ENCODE measurements at places on chromosomes 6 and 20.

- no peak for DNase-seq
Observed at GRCh38 chr20:47574616-47575364, 73.1 kb downstream of the NCOA3 start.

DNA sequence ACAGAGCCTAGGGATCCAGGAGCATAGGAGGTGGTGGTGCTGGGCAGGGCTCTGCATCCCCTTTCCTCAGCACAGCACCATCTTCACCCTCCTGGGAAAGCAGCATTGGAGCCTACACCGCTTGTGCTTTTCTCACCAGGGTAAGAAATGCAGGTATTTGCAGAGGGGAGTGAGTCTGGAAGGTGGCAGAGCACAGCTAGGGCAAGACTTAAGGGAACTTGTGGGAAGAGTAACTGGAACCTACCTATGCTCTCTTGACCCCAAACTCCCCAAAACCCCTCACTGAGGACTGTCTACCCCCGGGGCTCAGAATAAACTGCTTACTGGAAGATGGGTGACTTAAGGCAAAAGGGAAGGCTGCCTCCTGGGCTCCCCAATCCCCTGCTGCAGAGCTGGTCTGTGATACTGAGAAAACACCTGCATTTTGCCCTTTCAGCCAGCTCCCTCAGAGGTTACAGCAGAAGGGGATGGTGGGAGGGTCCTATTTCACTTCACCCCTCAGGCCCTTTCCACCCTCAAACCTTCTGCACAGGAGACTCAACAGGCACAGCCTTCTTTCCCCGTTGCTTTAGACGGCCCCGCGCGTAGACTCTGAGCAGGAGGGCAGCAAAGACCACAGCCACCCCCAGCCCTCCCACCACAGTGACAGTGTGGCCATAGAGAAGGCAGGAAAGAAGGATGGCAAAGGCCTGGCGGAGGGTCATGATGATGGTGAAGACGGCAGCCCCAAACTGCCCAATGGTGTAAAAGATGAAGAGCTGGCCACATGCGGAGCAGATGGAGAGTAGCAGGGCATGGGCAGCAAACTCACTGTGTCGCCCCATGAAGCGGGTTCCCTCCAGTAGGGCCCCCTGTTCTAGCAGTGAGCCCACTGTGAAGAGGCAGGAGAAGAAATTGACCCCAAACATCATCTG, 2.9 kb downstream of the SLC35B2 start:
- no peak for DNase-seq

DNA sequence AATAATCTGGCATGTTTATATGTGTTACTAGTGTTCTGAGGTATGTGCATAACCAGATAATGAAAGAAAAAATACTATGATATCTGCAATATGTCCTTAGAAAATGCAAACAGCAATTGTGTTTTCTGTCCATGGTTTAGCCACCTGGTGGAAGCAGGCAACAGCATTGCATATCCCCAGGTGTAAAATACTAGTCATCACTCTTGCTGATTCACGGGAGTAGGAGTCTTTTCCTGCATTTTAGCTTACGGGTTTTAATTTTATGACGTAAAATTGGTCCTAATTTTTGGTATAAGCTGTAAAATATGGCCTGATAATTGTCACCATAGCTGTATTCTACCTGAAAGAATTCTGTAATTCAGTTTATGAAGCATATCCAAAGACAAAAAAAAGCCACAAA, 2.5 kb downstream of the RNF182 start:
- DNase-seq: no peak

DNA sequence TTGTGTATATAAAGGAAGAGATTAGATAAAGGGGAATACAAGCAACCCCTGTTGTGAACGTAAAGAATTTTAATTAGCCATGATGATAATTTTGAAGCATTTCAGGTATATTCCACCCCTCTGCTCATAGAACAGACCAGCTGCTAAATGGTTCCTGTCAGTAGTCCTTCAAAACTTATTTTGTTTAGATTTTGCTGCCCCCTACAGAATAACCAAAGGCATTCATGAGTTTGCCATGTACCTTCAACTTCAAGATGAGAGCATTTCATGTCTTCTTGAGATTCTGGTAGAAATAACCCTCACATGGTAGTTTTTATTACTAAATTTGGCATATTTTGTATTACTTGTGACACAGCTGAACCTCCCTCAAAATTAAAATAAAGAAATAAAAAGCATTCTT, 1586.7 kb downstream of the HACE1 start:
- DNase-seq: no peak

DNA sequence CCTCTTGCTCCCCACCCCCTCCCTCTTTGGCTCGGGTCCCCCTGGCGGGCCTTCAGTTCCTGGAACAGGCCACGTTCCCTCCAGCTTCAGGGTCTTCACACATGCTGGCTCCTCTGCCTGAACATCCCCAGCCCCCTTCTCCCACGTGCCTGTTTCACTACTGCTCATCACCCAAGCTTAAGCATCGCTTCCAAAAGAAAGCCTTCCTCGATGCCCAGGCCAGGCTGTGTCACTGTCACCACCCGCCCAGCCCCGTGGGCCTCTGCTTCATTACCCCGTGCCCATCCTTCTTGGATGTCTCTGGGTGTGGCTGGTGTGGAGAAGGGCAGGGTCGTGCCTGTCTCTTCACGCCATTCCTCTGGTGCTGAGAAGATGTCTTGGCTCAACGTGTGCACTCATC, 2.8 kb downstream of the DLGAP4 start:
- DNase-seq: no peak

DNA sequence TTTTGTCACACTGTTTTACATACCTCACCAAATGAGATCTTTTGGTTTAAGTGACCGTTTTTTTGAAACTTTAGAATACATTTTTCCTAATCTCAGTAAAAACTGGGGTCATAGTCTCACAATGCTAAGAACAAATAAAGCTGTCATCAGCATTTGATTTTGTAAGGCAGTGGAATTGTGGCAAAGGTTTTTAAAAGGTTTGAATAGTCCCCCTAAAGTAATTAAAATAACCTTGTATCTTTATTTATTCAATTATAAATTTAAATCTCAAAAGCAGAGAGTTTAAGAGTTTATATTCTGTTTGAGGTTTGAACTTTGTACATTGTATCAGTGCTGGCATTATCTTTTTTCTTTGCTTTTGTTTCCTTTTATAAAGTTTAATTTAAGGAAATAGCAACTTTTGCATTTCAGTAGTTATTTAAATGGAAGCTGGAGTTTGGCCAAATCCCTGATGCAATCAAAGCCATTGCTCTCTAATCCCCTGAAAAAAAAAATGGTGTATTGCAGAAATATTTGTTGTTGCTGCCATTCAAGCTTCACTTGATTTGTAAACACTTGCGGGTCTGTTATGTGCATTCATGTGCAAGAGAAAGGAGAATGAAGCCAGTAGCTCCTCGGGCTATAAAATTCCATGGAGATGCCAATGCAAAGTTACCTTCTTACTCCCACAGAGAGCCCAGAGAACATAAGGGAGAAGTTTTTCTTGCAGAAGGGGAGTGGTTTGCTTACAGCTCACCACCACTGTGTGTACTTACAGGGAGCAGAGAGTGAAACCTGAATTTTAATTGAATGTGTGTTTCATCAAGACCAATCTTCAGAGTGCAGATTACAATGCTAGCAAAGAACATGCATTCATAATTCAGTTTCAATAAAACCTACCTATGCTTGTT, 391.8 kb downstream of the ARHGAP18 start:
- no peak for DNase-seq

DNA sequence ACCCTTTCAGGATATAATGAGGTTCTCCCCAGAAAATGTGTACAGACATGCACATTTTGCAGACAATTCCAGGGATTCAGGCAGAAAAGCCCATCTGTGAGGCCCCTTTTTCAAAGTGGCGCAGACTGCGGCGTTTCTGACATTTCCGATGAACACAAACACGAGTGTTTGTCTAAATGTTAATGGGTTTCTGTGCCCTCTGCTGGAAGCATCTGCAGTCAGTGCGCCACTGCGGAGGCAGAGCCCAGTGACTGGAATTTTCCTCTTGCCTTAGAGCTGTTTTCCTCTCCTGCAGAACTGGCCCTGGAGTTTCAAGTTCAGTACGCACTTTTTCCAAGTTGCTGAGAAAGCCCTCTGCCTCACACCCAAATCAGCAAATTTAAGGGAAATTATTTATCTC, 15.3 kb downstream of the ANKRD60 start:
- DNase-seq: no peak

DNA sequence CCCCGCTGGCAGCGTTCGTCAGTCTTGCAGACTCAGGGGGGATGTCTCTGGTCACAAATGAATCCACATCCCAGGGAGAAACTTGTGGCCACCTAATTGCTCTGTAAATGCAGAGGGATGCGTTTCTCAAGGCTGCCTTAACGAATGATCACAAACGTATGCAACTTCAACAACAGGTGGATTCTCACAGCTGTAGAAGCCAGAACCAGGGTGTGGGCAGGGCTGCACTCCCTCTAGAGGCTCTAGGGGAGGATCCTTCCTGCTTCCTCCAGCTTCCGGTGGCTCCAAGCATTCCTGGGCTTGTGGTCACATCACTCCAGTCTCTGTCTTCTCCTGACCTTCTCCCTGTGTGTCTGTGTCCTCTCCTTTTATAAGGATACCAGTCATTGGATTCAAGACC, 3.3 kb upstream of the TAF4 start:
- DNase-seq: no peak

- DNase-seq: no peak
Observed at GRCh38 chr20:64102647-64103354, 4.6 kb downstream of the NPBWR2 start.

GRCh38 chr6:72287801-72288200, 334.1 kb upstream of the KCNQ5 start:
- no peak for DNase-seq

DNA sequence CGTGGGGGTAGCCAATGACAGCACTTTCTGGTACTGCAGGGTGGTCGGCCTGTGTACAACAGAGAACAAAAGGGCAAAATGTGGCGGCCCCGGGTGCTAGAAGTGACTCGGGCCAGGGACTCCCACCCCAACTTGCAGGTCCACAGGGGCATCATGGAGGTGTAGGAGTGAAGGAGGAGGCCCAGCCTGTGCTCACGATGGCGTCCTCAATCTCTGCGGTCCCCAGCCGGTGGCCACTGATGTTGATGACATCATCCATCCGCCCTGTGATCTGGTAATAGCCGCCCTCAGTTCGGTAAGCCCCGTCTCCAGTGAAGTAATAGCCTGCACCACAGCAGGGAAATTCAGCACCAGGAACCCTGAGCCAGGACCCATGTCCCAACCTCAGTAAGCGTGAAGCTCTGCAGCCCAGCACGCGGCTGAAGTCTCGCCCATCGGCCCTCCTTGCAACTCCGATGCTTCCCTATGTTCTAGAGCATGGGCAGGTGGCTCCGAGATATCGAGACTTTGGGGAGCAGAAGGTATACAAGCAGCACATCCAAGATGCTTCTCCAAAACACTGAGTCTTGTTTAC, 20.2 kb upstream of the APMAP start:
- no peak for DNase-seq

- no peak for DNase-seq
Observed at GRCh38 chr6:35491558-35492257, 5.2 kb downstream of the TEAD3 start.

DNA sequence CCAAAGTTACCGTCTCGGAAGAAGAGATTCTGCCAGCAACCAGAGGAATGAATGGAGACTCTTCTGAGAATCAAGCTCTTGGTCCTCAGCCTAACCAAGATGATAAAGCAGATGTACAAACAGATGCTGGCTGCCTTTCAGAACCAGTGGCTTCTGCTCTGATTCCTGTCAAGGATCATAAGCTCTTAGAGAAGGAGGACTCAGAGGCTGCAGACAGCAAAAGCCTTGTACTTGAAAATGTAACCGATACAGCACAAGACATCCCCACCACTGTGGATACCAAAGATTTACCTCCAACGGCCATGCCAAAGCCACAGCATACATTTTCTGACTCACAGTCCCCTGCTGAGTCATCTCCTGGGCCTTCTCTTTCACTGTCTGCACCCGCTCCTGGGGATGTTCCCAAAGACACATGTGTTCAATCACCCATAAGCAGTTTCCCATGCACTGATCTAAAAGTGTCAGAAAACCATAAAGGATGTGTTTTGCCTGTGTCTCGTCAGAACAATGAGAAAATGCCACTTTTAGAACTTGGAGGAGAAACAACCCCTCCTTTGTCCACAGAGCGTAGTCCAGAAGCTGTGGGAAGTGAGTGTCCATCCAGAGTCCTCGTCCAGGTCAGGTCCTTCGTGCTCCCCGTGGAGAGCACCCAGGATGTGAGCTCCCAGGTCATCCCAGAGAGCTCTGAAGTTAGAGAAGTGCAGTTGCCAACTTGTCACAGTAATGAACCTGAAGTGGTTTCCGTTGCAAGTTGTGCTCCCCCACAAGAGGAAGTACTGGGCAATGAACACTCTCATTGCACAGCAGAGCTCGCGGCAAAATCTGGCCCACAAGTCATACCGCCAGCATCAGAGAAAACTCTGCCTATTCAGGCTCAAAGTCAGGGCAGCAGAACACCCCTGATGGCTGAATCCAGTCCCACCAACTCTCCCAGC, 109.6 kb downstream of the RTN4IP1 start:
- peak; percentile 60 for DNase-seq

DNA sequence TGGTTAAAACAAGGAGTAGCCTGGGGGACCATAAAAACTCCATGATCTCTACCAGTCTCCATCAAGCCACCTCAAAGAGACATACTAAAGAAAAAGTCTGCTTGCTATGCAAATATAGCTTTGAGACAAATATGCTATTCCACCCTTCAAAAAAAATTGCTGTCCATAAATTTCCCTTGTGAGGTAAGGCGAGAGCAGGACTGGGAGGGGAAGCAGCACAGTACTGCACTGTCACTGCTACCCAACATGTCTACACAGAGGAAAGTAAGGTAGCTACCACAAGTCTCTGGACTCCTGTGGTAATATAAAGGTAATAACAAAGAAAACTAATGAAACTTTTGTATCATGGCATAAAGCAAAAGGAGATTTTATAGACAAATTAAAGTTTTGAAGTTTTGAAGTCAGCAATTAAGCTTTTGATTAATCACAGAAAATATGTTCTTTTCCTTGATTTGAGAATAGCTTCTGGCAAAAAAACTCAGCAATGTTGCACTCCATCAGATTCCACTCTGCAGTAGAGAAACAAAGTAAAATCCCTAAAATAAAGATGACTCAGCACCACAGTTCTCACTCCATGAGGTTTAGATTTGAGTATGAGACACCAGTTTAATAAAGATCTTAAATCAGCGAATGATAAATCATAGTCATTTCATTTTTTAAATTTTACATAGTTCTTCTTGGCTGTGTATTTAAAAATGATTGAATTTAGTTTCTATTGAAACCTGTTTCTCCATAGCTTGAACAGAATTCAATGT, 602.4 kb downstream of the COL12A1 start:
- no peak for DNase-seq

DNA sequence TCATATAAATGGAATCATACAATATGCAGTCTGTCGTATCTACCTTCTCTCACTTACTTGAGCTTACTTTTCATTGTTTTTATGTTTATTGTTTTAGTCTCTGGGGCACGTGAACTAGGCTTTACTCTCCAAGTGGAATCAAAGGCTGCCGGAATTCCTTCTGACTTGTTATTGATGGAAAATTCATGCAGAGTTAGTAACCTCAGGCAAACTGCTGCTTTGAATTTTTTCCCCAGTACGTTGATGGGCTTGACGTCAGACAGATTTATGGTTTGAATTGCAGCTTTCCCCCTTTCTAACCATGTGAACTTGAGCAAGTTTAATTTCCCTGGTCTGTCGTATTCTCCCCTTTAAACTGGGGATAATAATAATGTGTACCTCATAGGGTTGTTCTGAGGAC, 68.6 kb downstream of the ZDHHC14 start:
- no peak for DNase-seq
